ENCODE measurements at places on chromosomes 11 and 22. TPM values are rescaled to one million over a fixed set of nuclear protein-coding genes. Genes with fewer than 3 reads are reported as not detected.

DUSP8 gene
- total RNA-seq, result 2.4 TPM

DCDC1 gene
- total RNA-seq, result not detected

GPHA2 gene
- total RNA-seq, result not detected

SNRPD3 gene
- 158 TPM for total RNA-seq

Measured in activated T-helper 1 cell treated with anti-CD3 and anti-CD28 coated beads, Interleukin-12 subunit alpha, Interleukin-12 subunit beta, Interleukin-2, Interleukin-4 antibody, amounts not matched to agents 30 ng/mL and 10 ng/mL and 1 ng/mL, durations not matched to agents 14 hours and 24 hours and 36 hours (primary cell).